Activated gamma-delta T cell (primary cell): ENCODE measurements at places on chromosomes 7 and 10.

DNA sequence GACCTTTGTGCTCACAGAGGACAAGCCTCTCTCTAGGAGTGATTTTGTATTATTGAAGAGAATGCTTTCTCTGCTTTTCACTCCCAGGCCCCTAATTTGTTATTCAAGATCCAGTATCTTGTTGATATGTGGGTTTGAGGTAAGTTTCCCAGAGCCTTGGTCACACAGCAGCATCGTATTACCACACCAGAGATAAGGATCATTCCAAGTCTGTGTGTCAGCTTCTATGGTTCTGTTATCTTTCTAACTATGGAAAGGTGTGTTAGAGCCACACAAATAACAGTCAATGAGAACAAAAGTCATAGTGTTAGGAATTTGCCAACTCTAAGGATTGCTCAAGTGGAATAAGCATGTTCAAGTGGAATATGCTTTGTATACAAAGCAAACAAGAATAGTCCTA is 1208.3 kb downstream of the GATA3 start:
- no peak for DNase-seq

GRCh38 chr7:148021507-148022045 is 569.0 kb upstream of the C7orf33 start:
- DNase-seq, result no peak

GRCh38 chr7:90595342-90595800 is 750 bp upstream of the CDK14 start:
- DNase-seq, result no peak

DNA sequence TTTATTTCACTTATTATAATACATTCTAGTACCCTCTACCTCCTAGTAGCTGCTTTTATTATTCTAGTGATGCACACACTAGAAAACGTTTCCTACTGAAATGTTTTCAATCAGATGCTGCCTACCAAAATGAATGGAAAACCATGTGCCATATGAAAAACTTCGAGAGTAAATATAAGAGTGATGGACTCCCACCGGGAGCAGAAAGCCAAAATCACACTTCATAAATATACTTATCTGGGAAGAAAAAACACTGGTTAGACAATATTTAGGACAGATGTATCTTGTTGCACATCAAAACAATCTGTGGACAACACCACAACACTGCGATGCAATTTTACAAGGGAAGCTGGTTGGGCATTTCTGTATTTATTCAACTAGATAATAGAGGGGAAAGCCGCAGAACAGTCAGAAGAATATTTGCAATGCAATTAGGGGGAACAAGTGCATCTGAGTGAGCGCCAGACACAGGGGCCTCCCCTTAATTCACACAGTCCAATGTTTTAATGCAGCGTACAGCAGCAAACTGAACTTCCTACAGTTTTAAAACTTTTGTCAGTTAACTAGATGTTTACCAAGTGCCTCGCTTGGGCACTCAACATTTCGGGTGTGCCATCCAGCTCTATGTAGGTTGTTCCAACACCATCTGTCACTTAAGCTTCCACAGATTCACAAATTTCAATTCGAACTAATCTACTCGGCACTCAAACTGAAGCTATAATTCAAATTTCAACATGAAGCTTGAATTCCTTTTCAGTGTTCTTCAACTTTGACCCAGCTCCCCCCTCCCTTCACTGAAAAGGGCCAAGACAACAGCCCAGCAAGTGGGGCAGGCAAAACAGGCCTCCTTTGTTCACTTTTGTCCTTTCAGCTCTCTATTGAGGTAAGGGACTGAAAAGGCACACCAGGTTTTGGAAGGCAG is 7.4 kb downstream of the NRCAM start:
- DNase-seq, result no peak

DNA sequence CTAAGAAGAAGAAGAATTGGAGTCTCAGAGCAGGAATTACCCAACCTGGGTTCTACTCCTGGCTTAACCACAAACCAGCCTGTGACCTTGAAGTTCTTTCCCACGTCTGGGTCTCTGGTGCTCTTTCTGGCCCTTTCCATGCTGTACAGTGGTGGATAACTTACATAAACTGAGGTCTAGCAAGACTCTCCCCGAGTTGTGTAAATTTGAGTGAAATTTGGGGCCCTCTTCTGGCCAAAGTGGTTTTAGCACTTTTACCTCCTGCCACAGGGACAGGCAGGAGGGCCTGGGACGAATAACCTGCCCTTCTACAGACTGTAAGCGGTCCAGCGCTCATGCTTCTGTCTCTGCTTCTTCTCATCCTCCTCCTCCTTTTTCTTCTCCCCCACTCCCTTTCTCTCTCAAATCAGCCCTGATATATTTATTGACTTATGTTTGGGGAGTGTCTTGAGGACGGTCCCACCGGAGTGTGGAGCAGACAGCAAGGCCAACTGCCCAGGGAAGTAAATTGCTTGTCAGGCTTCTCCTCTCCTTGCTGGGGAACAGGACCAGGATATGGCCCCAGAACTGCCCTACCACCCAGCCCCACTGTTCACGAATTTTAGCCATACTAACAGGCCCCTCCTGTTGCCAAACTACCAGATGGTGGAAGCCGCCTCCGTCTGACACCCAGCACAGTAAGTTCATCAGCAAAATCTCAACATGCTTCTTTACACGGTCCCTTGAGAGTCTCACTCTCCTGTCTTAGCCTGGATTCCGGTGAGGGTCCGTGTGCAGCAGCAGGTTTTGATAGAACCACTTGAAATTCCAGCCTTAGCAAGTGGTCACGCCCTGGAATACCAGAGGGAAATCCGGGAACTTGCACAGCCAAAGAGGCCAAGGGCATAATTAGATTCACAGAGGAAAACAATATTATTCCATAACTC is 4.0 kb upstream of the SH3PXD2A start:
- no peak for DNase-seq

DNA sequence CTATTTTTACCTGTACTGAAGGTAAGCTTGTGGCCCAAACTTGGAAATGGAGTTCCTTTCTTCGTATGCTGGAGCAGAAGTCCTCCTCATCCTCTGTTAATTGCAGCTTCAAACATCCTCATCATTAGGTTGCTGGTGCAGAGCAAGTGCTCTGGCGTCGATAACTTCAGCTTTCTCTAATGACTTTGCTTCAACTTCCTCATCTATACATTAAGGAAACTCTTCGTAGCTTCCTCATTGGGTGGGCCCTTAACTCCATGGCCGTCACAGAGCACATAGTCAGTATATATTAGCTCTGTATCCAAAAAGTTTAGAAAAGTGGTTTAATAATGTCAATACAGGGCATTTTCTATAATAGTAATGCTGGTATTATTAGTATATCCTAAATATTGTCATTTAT is 447.7 kb downstream of the SUGCT start:
- DNase-seq, result no peak

DNA sequence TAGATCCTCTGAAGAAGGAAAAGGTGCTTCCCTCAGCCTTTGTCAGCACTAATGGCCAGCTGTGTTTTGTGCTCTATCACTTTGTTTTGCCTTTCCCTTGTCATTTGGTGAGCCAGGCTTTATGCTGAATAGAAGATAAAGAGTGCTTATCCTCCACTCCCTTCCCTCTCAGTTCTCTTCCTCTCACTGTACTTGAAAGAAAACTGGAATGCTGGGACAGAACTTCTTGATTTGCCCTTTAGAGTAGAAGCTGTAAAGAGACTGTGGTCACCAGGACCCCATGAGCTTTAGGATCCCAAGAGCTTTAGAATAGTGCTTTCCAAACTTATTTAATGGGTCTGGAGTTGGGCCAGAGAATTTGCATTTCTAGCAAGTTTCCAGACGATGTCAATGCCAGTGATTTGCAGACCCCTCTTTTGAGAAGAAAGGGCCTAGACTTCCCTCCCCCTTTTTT is 81.4 kb downstream of the LRRC4 start:
- no peak for DNase-seq

GRCh38 chr7:22561321-22561811 is 61.4 kb upstream of the STEAP1B start:
- DNase-seq, result no peak

DNA sequence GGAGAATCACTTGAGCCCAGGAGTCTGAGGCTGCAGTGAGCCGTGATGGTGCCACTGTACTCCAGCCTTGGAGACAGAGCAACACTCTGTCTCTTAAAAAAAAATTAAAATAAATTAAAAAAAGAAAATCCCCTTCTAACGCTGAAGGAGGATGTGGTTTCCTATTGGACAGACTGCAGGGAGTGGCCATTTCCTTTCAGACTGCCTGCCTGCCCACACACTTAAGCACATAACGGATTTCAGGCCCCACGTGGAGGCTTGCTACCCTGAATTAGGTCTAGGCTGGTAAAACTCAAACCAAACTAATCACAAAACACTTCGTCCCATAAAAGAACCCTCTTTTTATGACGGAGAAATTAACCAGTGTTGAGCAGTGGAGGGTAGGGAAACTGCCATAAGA is 34.0 kb downstream of the GATA3 start:
- no peak for DNase-seq

DNA sequence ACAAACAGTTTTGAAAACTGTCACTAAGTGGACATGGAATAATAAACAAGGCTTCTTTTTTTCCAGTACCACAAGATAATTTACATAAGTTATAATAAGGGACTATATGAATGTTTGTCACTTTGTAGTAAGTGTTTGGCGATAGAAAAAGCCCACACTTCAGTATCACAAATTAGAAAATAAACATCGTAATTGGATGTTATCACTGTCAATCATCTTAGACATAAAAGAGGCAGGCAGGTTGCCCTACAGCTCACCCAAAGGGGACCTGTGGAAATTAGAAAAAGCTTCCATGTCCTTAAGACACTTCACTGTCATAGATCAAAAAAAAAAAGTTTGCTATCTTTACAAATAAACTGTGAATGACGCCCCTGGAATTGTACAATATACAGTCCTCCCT is 3.6 kb upstream of the NOC3L start:
- DNase-seq, result no peak

GRCh38 chr7:96321031-96321657 is 754 bp downstream of the SLC25A13 start:
- DNase-seq, result no peak

GRCh38 chr10:60943316-60944057 is 498 bp downstream of the RHOBTB1 start:
- no peak for DNase-seq

- no peak for DNase-seq
Observed at GRCh38 chr7:116576350-116577319, 51.8 kb downstream of the CAV1 start.

GRCh38 chr7:141294143-141294829 is 220.4 kb downstream of the TMEM178B start:
- no peak for DNase-seq

GRCh38 chr10:86329896-86330680 is 36.5 kb downstream of the GRID1 start:
- no peak for DNase-seq

DNA sequence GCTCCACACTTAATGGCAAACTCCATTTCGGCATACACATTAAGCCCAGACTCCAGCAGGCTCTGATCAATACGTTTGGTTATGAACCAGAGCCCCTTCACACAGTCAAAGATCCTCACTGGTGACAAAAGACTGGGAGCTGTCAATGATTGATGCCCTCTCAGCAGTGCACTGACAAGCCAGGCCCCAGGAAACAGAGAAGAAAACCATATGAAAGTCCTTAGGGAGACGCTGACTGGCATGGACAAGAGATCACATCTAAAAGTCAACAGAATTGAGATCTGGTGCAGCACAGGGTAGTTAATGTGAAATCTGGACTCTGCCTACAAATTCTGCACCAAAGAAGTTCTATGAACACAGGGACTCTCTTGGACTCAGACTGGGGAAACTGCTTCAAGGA is 600.9 kb upstream of the NRP1 start:
- no peak for DNase-seq

DNA sequence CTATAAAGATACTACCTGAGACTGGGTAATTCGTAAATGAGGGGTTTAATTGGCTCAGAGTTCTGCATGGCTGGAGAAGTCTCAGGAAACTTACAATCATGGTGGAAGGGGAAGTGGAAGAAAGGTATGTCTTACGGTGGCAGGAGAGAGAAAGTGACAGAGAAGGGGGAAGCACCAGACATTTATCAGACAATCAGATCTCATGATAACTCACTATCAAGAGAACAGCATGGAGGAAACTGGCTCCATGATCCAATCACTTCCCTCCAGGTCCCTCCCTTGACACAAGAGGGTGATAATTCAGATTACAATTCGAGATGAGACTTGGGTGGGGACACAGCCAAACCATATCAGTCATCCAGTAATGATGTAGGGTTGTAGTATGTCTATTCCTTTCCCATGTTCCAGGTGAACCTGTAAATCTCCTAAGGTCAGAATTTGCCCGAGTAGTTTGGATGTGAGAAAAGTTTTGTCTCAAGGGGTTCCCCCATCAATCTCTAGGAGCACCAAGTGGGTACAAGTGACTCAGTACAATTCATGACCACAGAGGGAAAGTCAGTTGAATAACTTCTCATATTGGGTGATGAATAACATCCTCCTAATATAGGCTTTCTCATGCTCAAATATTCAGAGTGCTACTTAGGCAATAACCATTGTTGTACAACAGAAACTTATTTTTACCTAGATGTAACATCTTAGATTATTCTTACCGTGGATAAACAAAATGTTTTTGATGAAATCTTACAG is 39.7 kb upstream of the MTPN start:
- no peak for DNase-seq

- DNase-seq, result peak; percentile 34
Observed at GRCh38 chr7:23106057-23106822, 655 bp downstream of the KLHL7 start.

DNA sequence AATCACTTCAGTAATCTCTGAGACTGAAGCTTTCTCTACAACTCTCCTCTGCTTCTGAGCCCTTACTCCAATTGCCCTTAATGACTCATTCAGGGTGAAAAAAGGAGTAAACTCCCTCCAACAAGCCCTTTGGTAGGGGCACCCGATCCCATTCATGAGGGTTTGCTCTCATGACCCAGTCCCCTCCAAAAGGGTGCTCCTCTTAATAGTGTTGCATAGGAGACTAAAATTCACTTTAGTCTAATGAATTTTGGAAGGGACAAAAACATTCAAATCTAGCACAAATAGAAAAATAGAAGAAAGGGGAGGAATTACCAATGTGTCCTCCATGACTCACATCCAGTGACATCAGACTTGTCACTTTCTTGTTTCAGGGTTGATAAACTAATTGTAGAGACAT is 66.2 kb upstream of the CCNY start:
- no peak for DNase-seq

DNA sequence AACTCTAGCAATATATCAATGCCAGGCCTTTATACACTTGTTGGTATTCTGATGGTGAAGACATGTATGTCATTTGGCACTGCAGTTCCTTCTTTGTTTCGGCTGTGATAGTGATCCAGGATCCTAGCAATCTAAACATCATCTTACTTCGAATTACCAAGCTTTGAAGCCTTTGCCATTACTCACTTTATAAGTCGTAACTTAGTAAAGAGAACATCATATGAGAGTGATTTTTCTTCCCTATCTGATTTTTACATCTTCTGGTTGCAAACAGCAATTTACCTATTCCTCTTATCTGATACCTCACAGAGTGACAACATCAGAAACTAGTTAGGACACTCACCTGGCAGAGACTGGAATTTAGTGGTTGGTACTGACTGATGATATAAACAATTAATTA is 7.6 kb upstream of the BPGM start:
- DNase-seq, result no peak

- no peak for DNase-seq
Observed at GRCh38 chr10:35993591-35994515, 351.8 kb upstream of the FZD8 start.
